AG10803 (cell line): ENCODE measurements at places on chromosomes 6 and 20.

- DNase-seq, result peak; percentile 36
These were observed 5.7 kb downstream of the SDCBP2 start for GRCh38 chr20:1323256-1323655.

GRCh38 chr20:57525328-57526086 lies 567 bp upstream of the CTCFL start:
- no peak for DNase-seq

GRCh38 chr20:15759594-15759993 lies 813.7 kb downstream of the KIF16B start:
- peak; percentile 8 for DNase-seq

GRCh38 chr6:137969874-137970273 lies 102.8 kb downstream of the TNFAIP3 start:
- no peak for DNase-seq

- no peak for DNase-seq
These were observed 358.1 kb downstream of the SMOC2 start for GRCh38 chr6:168799067-168799466.

DNA sequence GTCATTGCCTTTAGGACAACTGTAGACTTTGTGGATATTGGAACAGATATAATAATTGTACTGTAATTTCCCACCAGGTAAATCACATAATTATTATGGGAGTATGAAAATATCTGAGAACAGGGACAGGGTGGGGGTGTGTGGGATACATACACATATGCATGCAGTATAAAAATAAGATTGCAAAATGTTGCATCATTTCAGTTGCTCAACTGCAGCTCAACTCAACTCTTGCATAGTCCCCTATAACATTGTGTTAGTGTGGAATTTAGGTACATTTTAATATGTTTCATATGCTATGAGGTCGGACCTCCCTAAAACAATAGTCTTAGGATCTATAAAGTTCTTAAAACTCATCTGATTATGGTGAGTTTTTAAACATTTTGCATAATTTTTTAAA lies 275.0 kb upstream of the FLRT3 start:
- peak; percentile 53 for DNase-seq

DNA sequence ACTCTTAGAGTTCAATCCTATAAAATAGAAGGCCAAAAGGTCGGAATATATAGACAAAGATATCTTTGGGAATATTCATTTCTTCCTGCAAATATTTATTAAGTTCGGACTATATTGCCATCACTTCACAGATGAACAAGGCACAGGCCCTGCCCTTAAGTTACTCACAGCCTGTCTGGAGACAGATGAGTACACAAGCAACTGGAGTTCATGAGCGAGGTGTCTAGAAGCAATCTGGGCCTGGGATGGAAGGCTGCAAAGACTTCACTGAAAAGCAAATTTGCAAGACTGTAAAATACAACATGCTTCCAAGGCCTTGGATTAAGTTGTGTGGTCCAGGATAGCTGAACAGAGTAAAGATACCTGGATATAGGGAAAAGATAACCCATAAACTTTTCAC lies 56.7 kb upstream of the CEP85L start:
- no peak for DNase-seq

GRCh38 chr6:50849796-50850180 lies 31.1 kb downstream of the TFAP2B start:
- DNase-seq, result no peak

DNA sequence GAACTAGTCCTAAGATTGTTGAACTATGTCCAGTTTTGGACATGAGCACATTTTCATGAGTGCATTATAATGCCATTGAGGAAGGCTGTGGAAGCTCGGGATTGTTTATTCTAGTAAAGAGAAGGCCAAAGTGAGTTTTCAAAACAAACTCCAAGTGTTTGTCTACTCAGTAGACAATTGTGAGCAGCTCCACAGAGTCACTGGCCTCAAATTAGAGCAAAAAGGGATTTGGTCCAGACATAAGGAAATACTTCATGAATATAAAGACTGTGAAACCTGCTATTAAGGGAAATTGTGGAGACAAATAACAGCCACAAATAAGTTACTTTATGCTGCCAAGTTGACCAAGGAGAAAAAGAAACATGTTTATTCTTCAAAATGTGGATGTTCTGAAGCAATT lies 42.6 kb upstream of the PREP start:
- no peak for DNase-seq

GRCh38 chr6:143939364-143939763 lies 68.7 kb downstream of the PLAGL1 start:
- no peak for DNase-seq

GRCh38 chr20:16475225-16475624 lies 98.0 kb downstream of the KIF16B start:
- peak; percentile 34 for DNase-seq

DNA sequence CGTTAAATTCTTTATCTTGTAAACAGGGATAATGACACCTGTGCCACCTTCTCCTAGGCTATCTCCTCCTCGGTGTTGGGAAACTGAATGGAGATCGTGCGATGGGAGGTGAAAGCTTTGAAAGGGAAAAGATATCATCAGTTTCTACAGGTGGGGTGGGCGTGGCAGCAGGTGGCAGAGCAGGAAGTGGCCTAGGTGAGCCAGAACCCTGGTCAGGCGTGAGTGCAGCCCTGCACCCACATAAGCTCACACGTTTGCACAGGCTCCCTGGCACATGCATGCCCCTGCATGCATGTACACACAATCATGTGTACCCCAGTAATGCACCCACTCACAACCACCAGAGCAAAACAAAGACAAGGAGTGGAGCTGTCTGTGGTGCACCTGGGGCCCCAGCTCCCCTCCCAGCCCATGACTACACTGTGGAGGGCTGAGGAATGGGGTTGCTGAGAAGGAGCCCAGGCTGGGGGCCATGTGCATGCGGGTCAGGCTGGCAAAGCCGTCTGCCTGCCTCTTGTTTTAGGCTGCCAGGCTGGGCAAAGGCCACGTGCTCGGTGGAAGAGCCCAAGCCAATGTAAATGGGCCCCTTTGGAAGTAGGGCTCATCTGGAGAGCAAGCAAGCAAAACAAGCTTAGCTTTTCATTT lies 61.5 kb downstream of the TFAP2C start:
- DNase-seq, result no peak

DNA sequence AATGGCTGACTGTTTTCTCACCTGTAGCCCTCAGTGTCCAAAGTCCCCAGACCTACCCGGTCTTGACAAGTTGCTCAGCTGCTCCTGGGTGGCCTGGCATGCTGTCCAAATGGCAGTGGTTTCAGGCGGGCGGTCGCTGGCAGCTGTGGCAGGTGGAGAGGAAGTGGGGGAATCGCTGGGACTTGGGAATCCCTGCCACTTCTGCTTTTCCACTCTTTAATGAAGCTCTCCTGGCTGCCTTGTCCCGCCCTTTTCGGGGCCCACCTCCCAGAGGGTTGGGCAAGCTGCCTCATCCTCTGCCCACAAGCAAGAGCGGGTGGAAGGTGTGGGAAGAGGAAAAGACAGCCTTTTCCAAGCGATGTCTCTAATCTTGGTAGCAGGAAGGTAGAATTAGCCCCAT lies at the start of gene OCSTAMP:
OCSTAMP (minus strand) TSS at position 194 of the 400 bp plus-strand sequence; CDS start at position 100, 94 bp downstream.
- no peak for DNase-seq

DNA sequence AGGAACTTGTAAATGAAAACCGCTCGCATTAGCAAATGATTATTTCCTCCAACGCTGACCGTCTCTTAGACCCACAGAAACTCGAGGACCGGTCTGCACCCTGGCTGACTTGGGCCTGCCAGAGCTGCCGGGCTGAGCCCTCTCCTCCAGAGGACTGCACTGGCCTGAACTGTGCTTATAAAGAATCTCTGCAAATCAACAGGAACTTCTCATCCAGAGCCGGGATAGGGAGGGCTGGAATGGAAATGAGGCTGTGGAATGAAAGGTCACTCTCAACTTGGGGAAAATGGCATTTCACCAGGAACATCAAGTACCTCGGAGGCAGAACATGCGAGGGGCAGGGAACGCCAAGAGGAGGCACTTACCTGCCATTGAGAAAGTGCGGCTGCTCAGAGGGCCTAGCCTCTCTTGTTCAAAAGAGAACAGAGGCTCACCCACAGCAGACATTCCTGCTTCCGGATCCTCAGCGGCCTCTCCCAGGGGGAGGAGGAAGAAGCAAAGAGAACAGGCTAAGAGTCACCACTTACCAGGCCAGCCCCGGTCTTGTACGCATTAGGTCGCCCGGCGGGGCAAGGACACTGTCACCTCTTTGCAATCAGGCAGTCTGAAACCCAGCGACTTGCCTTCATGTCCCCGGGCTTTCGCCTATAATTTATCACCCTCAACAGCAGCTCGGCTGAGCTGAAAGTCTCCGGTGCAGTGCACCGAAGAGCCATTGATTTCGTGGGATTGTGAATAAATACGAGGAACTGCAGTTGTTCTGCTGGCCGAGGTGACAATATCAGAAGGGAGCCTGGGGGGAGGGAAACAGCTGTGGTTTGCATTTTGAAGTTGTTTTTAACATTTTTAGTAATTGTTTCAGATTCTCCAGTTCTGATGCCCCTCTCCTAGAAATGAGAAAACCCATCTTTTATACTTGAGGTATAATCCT lies 37.6 kb downstream of the ZMYND8 start:
- DNase-seq, result peak; percentile 77

DNA sequence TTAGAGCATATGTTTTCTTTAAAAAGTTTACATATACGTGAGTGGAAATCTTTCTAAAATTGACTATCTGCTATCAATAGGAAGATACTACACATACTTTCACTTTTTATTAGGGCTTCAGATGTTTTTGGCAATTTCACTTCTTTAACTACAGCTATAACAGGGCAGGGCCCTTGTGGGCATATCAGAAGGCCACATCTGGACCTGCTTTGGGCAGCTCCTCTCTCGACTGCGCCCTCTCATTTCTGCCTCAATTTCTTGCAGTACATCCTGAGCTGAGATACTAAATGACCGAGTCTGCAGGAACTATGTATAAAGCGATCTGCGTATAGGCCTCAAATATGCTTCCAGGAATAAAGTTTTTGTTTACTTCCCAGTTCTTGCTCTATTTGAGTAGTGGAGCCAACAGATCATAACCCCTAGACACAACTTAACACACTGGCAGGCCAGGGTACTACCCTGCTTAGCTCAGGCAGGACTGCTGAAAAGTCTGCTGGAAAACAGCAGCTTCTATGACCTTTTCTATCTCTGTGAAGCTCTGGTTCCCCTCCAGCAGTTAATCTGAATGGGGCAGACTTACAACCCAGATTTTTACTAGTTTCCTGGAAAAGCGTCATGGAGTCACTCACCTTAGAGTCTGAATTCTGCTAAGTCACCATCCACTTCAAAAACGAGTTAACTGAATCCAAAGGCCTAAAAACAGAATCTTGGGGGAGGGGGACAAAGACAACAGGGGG lies 12.7 kb downstream of the GCLC start:
- DNase-seq, result no peak

DNA sequence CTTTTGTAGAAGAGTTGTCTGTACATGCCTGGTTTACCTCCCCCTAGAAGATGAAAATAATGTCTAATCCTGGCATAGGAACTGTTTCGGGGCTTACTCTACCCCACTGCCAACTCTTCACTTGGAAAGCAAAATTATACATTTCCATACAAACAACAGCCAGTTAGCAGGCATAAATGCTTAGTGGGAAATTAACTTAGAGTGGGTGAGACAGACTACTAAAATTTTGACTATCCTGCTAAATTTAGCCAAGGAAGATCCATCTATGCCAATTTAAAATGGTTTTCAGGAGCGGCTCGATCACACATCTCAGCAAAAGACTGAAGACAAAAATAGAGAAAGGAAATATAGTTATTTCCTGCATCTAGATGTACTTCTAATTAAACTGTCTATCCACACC lies 221.2 kb downstream of the TPBG start:
- no peak for DNase-seq

DNA sequence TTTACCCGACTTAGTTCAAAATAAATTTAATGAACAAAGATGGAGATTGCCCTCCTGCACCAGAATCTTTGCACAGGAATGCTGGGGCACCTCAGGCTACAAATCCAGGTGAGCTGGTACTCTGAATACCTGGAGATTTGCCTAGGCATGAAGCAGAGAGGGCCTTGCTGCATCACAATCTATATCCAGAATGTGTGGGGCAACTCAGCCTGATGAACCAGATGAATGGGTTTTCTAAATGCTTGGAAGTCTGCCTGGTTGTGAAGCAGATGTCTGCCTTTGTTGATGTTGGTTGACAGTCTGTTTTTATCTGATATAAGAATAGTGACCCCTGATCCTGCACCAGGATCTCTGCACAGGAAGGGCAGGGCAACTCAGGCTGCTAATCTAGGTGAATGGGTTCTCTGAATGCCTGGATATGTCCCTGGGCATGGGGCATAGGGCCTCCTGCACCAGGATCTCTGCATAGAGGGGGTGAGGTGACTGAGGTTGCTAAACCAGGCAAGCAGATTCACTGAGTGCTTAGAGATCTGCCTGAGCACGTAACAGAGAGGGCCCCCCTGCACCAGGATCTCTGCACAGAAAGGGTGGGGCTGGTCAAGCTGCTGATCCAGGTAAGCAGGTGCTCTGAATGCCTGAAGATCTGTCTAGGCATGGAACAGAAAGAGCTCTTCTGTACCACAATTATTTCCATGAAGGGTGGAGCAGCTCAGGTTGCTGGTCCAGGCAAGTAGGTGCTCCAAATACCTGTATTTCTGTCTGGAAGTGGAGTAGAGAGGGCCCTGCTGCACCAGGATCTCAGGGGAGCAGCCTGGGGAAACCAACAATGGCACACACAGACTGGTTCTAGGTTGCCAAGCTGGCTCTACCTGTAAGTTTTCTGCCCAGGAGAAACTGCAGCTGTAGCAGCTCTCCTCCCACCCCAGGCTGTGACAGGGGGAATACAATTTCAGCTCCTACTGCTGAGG lies 437.5 kb downstream of the MMUT start:
- DNase-seq, result no peak

DNA sequence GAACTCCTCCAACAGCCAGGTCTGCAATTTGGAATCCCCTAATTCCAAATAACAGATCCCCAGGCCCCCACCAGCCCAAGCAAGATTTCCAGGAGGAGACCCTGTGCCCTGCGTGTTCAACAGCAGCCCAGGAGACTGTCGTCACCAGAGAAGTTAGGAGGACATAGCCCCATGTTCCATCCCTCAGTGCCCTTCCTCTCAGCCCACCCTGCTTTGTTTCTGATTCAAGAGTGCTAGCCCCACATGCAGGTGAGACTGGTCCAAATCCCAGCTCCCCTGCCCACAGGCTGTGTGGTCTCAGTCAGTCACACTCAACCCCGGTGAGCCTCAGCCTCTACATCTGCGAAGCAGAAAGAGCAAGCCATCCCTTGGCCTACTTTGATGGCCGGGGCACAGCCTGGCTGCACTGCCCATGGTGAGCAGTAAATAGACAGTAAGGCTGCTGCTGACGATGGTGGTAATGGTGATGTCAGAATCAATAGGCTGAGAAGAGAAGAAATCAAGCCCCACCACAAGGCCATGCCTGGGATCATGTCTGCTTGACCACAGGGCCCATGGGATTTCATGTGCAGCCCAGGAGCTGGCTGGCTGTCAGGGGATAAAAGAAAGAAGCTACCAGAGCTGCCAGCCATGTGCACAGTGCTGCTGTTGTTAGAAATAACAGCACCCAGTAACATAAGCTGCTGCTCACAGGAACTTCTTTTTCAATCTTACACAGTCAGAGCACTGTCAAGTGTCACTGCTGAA lies 51.5 kb upstream of the NXT1 start:
- peak; percentile 67 for DNase-seq

GRCh38 chr20:61170496-61171320 lies 81.4 kb upstream of the CDH4 start:
- no peak for DNase-seq

- DNase-seq, result no peak
These were observed 81.4 kb downstream of the TSHZ2 start for GRCh38 chr20:53053595-53053994.
